ENCODE measurements at places on chromosomes 2 and 18.
A peak's percentile ranks its signal among the peaks of the same experiment; 100 is the strongest.

DNA sequence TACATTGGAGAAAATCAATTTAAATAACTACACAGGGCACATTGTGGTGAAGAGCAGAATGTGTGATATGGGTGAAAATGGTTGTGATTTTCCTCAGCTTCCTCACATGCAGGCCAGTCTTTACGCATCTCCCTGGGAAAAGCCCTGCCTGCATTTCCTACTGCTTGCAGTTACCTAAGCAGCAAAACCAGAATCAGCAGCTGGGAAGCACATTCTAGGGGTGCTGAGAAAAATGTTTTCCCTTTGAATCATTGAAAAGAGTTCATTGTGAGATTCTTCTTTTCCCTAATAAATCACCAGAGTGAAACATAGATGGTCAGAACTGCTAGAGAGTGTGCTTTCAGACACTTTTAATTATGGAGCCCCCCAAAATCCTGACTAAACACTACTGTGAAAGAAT, 656.0 kb downstream of the TDRD15 start:
- no peak overlapping the region for H3K27ac ChIP-seq
- no peak for DNase-seq

DNA sequence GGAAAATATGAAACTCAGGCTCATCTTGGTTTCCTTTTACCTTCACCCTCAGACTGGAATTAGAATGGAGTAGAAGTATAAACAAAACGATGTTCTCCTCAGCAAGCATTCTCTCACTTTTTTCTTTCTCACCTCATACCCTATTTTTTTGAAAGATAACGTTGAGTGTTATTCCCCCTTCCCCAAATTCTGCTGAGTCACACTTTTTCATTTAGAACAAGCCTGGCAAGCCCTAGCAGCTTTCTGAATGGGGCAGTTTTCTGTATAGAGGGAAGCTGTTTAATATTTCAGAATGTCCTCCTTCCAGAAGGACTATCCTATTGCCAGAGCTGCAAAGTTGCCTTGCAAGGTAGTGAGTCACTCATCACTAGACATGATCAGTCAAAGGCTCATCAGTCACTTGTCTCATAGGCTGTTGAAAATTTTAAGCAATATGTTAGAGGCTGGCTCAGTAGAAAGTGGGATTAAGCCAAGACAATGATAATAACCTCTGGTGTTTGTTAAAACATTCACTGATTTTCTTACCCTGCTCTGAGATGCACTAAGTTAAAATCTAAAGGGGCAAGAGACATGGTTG, 416.1 kb downstream of the RNF144A start:
- H3K4me3 ChIP-seq = no peak overlapping the region
- no peak overlapping the region for H3K27ac ChIP-seq
- H3K36me3 ChIP-seq = no peaks in the 10 kb centered on the region
- no peak for DNase-seq
- no peaks in the 10 kb centered on the region for H3K27me3 ChIP-seq

GRCh38 chr2:142926445-142926844, 49.0 kb downstream of the KYNU start:
- no peaks in the 10 kb centered on the region for H3K4me1 ChIP-seq
- no peak for DNase-seq
- H3K27me3 ChIP-seq = no peaks in the 10 kb centered on the region
- H3K36me3 ChIP-seq = no peaks in the 10 kb centered on the region

GRCh38 chr2:23571527-23572282, 186.7 kb downstream of the KLHL29 start:
- no peak overlapping the region for H3K27ac ChIP-seq
- H3K36me3 ChIP-seq = no peaks in the 10 kb centered on the region
- DNase-seq = no peak
- peaks cover 12% of the 10 kb centered on the region for H3K4me1 ChIP-seq

DNA sequence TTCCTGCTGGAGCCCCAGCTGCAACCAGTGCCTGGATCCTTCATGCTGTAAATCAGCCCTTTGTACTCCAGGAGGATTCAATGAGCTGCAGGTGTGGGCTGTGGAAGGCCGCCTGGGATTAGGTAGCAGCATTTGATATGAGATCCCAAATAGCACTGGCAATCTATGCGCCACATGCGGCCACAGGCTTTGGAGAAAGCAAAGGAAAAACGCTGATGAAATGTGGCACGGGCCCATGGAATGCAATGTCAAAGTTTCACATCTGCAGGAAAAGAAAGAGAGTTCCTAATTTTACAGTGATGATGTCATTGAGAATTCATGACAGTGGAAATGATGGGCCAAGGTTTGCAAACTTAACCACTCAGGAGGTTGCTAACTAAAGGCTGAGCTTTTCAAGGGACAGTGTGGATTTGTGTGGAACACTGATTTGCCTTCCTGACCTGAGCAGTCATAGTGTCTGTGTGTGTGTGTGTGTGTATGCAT, 216.4 kb upstream of the OSR1 start:
- DNase-seq = peak; percentile 76
- H3K27me3 ChIP-seq = no peaks in the 10 kb centered on the region

DNA sequence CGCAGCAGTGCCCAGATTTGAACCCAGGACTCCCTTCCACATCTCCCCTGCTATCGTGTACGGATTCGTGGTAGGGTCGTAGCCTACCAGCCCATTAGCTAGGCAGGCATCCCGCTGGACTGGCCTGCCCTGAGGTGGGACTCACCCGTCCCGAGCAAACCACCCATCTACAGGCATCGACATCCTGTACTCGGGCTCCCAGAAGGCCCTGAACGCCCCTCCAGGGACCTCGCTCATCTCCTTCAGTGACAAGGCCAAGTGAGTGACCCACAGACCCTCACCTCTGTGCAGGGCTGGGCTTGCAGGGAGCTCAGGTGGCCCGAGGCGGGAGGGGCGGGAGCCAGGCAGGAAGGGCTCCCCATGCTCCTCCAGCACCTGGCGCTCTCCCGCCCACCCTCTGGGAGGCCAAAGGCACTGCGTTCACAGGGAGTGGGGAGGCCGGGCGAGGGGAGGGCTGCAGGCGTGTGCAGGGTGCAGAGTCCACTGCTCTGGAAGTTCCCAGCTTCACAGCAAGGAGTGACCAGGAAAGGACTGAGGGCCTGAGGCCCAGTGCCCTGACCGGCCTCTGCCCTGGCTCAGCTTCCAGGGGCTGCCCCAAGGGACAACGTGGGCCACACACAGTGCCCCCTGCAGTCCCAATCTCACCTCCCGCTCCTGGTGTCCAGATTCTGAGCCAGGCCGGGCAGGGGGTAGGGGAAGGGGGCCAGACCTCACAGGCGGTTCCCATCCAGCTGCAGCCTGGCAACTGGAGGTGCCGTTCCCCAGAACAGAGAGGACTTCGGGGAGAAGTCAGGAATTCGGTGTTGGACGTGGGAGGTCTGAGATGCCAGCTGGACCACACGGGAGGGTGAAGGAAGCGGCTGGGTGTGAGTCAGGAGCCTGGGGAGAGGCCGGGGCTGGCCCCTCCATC, 5.4 kb downstream of the AGXT start:
- H3K27ac ChIP-seq = no peak overlapping the region
- H3K4me1 ChIP-seq = no peaks in the 10 kb centered on the region
- no peaks in the 10 kb centered on the region for H3K36me3 ChIP-seq
